ENCODE measurements at places on chromosomes 4 and X. TPM values are rescaled to one million over a fixed set of nuclear protein-coding genes. Genes with fewer than 3 reads are reported as not detected.

DNA sequence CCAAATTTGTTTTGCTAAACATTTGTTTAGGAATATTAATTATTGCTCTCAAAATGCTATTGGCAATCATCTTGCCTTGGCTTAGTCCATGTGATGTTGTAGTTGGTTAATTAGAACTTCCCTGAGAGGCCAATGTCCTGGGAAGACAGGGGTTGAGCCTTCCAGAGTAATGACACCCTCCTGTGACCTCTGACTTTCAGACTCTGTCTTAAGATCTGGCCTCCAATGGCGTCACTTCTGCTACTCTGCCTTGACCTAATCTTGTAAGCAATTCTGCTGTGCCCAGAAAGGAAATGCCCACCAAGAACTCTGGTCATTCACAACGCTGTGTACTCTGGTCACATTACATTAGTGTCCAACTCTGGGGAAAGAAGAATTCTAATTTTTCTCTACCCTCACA is 111.9 kb downstream of the SH3RF1 start:
- no peak for DNase-seq

- DNase-seq, result no peak
Measured at GRCh38 chr4:42309361-42310260, 87.7 kb upstream of the SHISA3 start.

- peak; percentile 70 for DNase-seq
Measured at GRCh38 chrX:20362268-20363267, 95.9 kb upstream of the RPS6KA3 start.

DNA sequence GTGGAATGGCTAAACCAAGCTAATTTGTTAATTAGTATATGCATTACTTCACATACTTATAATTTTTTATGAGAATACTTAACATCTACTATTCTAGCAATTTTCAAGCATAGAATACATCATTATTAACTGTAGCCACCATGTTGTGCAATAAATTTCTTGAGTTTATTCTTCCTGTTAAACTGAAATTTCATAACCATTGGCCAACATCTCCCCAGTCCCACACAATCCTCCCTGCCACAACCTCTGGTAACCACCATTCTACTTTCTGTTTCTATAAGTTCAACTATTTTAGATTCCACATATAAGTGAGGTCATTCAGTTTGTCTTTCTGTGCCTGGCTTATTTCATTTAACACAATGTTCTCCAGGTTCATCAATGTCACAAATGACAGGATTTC is 208.5 kb downstream of the PPP4R3C start:
- DNase-seq, result no peak

- no peak for DNase-seq
Measured at GRCh38 chr4:144556636-144557035, 89.3 kb upstream of the HHIP start.

DNA sequence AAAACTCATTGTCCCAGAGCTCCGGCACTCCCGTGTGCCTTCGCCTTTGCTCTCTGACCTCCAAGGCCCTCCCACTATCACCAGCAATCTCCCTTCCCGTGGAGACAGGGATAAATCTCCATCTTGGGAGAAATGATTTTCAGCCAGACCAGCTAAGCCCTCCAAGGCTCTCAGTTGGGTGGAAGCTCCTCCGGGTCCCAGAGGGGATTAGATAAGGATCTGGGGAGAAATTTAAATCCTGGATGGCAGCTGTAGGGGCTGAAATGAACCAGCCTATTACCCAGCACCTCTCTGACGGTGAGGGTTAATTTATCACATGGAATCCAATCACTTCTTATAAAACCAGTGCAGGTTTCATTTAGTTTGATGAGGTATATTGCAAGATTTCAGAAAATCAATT is 366.2 kb downstream of the FBXW7 start:
- DNase-seq, result no peak

GRCh38 chr4:82495666-82496065 is 65.3 kb downstream of the ENOPH1 start:
- no peak for DNase-seq

DNA sequence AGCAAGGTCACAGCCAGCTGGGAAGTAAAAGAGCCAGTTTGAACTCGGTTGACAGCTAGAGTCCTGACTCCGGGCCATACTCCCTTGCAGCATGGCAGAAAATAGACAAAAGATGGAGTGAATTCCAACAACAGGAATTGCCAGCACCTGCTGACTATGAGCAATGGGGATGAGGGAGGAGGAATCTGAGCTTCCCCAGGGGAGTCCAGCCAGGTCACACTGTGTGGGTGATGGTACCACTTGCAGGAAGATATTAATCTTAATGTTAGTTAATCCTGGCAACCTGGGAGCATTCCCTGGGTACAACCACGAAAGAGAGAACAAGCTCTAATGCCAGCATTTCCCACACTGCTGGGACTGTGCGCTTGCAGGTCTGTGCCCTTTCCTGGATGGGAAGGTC is 48.1 kb upstream of the S100G start:
- DNase-seq, result peak; percentile 43

- no peak for DNase-seq
Measured at GRCh38 chr4:81906905-81907304, 435.2 kb upstream of the RASGEF1B start.

DNA sequence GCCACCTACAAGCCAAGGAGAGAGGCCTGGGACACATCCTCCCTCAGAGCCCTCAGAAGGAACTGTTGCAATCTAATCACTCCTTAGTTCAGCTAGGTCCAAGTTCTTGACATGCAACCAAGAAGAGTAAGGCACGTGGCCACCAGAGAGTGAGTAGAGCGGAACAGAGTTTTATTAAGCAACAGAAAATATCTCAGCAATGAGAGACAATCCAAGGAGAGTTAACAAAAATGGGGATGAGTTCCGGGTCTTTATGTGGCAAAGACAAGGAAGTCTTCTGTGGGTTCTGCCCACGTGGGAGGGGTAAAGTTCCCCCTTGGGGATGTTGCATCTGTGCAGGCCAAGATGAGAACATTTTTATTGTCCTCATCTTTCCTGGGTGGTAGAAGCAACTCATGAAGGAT is 38.5 kb upstream of the PROM1 start:
- DNase-seq, result no peak

DNA sequence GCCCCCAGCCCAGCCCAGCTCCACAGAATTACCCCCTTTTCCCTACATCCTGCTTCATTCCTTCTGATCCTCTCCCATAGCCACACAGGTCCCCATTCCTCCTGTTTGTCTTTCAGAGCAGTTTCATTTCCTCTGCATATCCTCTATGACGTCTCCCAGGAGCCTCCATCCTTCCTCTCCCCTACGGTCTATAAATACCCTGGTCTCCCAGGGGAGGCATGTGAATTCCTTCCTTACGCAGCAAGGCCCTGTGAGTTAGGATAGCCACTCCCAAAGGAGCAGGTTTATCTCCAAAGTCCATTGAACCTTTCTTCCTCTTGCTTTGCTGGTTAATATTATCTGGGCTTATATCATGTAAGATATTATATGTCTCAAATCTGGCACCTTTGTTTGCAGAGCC is 8.4 kb upstream of the APLN start:
- DNase-seq, result peak; percentile 60

DNA sequence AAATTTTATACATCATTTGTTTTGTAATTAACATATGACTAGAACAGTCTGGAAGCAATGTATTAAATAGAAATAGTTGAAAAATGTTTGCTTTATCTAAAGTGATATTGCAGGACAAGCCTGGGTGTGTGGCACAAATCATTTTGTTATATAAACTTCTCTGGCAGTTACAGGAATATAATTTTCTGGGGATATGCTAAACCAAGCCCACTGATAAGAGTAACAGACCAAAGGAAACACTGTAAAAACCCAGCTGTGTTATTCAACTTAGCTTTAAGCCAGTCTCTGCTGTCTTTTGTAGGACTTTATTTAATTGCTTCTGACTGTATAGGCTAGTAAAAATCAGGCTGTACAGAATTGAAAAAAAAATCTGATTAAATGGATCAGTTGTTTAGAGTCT is 156.2 kb downstream of the NR3C2 start:
- no peak for DNase-seq

DNA sequence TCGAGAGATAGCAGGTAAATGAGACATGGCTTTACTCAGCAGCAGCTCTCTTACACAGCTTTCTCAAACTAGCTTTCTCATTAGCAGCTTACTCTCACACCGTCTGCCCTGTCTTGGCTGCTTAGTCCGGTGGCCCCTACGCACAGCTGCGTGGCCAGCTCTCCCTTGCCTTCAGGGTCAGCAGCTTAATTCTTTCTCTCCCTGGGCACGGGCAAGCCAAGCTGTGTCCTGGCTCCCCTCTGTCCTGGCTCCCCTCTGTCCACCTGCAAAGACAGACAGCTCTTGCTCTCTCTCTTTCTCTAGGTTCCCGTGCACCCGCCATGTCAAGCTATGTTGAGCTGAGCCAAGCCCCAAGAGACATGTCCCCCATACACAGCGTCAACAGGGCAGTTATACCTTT is 39.4 kb downstream of the ZNF185 start:
- no peak for DNase-seq

GRCh38 chrX:581720-582298 is 48.8 kb upstream of the SHOX start:
- no peak for DNase-seq

DNA sequence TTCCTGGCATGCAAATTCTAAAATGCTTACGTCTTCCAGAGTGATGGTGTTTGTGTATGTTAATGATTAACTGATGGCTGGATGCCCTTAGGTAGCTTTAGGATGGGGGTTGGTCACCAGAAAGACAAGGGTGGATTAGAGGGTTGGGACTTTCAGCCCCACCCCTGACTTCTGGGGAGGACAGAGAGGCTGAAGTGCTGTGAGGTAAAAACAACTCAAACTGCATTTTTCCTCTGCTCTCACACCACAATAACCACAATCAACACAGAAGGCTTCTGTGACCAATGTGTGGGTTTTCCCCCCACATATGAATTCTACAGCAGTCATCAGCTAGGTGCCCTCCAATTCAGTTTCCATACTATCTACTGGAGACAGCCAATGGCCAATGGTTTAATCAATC is 18.7 kb upstream of the DDIT4L start:
- no peak for DNase-seq

GRCh38 chr4:20570981-20571715 is 129.1 kb upstream of the PACRGL start:
- DNase-seq, result no peak

DNA sequence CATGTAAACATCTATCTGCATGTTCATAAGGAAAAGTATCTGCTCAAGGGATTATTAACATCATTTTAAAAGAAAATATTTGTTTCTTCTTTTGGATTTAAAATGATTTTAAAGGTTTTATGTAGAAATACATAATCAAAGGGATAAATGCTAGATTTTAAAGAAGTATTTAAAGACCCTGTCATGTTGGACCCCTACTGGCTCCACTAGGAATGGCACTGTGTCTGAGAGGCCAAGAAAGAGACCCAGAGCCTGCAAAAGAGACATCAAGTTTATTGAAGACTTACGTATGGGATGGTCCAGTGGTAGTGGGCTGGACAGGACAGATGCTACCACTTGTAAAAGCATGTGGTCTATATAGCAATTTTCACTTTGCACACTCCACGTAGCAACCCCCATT is 78.7 kb upstream of the PCDH18 start:
- DNase-seq, result peak; percentile 18

- DNase-seq, result peak; percentile 45
Measured at GRCh38 chrX:153539171-153539978, 21.9 kb downstream of the ATP2B3 start.

GRCh38 chrX:2425286-2426071 is 75.3 kb downstream of the DHRSX start:
- no peak for DNase-seq

- DNase-seq, result peak; percentile 24
Measured at GRCh38 chrX:76148041-76148665, 24.7 kb upstream of the PBDC1 start.

- no peak for DNase-seq
Measured at GRCh38 chr4:133377286-133377685, 228.2 kb downstream of the PCDH10 start.

DNA sequence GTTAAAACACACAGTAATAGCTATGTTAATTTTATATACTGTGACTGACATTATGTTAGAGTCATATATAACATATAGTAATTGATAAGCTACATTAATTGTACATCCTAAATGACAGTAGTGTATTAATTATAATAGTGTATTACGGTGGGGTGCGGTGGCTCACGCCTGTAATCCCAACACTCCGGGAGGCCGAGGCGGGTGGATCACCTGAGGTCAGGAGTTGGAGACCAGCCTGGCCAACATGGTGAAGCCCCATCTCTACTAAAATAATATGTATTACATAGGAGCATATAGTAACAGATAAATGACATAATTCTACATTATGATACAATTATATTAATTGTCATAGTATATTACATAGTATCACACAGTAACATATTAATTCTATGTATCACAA is 12.2 kb downstream of the ASMTL start:
- DNase-seq, result no peak

DNA sequence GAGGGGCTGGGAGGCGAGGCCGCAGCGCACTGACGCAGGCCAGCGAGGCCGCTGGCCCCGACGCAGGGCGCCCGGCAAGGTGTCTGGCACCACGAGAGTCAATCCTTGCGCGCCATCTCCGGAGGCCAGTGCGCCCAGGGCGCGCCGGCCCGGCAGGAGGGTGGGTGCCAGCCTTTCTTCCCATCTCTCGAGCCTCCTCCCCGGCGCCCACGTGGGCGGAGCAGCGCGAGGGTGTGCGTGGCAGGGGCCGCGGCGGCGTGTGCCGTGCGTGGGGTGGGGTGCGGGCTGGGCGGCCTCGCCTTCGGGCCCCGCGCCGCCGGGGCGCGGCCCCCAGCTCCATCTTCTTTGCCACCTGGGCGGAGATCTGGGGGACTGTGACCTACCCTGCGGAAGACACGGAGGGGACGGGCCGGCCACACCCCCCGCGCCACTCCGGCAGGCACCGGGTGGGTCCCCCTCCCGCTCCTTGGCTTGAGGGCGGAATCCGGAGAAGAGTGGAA is 877 bp downstream of the JAKMIP1 start:
- no peak for DNase-seq

TRPC5OS gene
- total RNA-seq, result not detected

CYSLTR1 gene
- 0.06 TPM for total RNA-seq

ARMCX4 gene
- 1.2 TPM for total RNA-seq

TLR10 gene
- total RNA-seq, result not detected

HTN1 gene
- not detected for total RNA-seq

PPP1R3F gene
- 6.9 TPM for total RNA-seq

GK gene
- total RNA-seq, result 1.6 TPM

KCNE5 gene
- total RNA-seq, result 0.29 TPM

JAKMIP1 gene
- total RNA-seq, result not detected

SUPT20HL2 gene
- not detected for total RNA-seq

LRP2BP gene
- 0.45 TPM for total RNA-seq

F8A3 gene
- 11.5 TPM for total RNA-seq

EDNRA gene
- 39.5 TPM for total RNA-seq

SNCA gene
- 10.1 TPM for total RNA-seq

All from LHCN-M2 (cell line).